Esophagus mucosa (tissue), 1 donor: ENCODE measurements at places on chromosomes 5 and 9. TPM values are rescaled to one million over a fixed set of nuclear protein-coding genes. Genes with fewer than 3 reads are reported as not detected.

The SEMA4D gene
- 30.4 TPM for total RNA-seq

GRCh38 chr5:148511810-148512347 is 128.1 kb downstream of the FBXO38 start:
- ATAC-seq, result no peak

GRCh38 chr5:460273-460625 is 17.3 kb downstream of the EXOC3 start:
- ATAC-seq, result no peak

GRCh38 chr9:90274725-90275124 is 367.9 kb downstream of the DIRAS2 start:
- ATAC-seq, result no peak

The SQSTM1 gene
- 126 TPM for total RNA-seq

DNA sequence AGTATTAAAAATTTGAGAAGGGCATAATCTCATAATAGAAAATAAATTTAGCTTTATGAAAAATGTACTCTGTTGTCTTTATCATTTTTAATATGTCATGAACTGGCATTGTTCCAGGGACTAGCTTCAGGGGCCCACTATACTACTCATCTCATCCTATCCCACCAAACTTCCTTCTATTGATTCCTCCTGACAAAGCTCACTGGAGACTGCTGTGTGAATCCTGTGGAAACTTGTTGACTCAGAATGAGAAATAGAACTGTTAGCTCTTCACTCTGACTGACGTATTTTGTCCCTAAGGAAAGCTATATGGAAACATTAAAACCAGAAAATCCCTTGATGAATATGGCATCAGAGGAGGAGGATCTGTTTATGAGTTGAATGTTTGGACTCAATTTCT is 29.8 kb upstream of the BNIP1 start:
- ATAC-seq, result no peak

GRCh38 chr5:33531824-33532223 is 91.1 kb downstream of the TARS1 start:
- ATAC-seq, result no peak
